ENCODE measurements at places on chromosomes 5 and 9. TPM values are rescaled to one million over a fixed set of nuclear protein-coding genes. Genes with fewer than 3 reads are reported as not detected.

DNA sequence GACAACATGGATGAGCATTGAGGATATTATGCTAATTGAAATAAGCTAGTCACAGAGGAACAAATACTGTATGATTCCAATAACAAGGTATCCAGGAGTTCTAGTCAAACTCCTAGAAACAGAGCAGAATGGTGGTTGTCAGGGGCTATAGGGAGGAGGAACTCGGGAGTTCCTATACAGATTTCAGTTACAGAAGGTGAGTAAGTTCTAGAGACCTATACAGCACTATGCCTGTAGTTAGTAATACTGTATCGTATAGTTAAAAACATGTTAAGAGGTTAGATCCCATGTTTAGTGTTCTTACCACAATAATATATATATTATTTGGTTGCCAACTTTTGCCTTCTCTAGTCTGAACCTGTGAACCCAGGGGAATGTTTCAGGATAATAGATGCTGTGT, 7.9 kb upstream of the OXCT1 start:
- H3K27me3 ChIP-seq: peaks cover 2% of the 10 kb centered on the region
- no peak overlapping the region for H3K27ac ChIP-seq
- DNase-seq: no peak
- H3K36me3 ChIP-seq: no peaks in the 10 kb centered on the region

DNA sequence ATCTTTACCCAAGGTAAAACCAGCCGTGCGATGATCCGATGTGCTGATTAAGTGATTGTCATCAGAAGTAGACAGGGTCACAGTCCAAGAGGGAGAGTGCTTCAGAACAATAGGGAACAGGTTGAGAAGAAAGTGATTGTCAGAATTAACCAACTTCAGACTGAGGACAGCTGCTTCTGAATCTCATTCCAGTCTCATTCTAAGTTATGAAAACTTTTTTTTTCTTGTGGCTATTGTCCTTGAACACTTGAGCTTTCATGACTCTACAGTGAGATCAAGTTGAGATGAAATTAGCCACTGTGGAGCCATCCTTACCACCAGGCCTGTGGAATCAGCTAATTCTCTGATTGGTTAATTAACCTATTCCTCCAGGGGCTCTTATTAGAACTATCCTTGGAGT, 159.9 kb upstream of the WWC1 start:
- H3K27me3 ChIP-seq: no peaks in the 10 kb centered on the region
- no peak overlapping the region for H3K4me3 ChIP-seq
- no peaks in the 10 kb centered on the region for H3K4me1 ChIP-seq
- DNase-seq: no peak
- no peaks in the 10 kb centered on the region for H3K36me3 ChIP-seq

DNA sequence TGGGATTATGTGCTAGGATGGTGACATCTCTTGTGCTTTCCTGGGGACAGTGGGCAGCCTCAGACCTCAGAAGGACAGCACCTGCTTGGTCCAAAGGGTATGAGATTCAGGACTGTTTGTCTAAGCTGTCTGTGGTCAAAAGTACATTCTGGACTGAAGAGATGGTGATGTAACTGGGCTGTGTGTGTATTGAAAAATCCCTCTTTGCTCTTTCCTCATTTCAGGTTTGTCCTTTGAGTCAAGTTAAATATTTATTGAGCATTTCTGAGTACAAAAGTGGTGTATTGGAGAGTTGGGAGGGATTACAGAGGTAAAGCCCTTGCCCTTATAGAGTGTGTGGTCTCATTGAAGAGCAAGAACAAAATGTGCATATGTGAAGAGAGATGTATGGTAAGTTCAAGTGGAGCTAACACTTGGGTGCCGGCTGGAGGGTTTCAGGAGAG, 46.7 kb downstream of the RCL1 start:
- H3K4me1 ChIP-seq: peaks cover 17% of the 10 kb centered on the region
- peaks cover 2% of the 10 kb centered on the region for H3K36me3 ChIP-seq
- H3K4me3 ChIP-seq: no peak overlapping the region
- H3K27ac ChIP-seq: no peak overlapping the region
- peak; percentile 50 for DNase-seq

BTNL8 gene
- not detected for total RNA-seq

TAF11L5 gene
- not detected for total RNA-seq

TMEM174 gene
- total RNA-seq: not detected

Measured in IMR-90 (cell line).